CD4-positive, alpha-beta T cell treated with Interleukin-17A for 4 hours (primary cell): ENCODE measurements at places on chromosomes 12 and 14.

GRCh38 chr12:109116611-109116949, 193 bp downstream of the ACACB start:
- no peak for DNase-seq

- no peak for DNase-seq
Observed at GRCh38 chr14:33709283-33709682, 241.6 kb downstream of the EGLN3 start.

DNA sequence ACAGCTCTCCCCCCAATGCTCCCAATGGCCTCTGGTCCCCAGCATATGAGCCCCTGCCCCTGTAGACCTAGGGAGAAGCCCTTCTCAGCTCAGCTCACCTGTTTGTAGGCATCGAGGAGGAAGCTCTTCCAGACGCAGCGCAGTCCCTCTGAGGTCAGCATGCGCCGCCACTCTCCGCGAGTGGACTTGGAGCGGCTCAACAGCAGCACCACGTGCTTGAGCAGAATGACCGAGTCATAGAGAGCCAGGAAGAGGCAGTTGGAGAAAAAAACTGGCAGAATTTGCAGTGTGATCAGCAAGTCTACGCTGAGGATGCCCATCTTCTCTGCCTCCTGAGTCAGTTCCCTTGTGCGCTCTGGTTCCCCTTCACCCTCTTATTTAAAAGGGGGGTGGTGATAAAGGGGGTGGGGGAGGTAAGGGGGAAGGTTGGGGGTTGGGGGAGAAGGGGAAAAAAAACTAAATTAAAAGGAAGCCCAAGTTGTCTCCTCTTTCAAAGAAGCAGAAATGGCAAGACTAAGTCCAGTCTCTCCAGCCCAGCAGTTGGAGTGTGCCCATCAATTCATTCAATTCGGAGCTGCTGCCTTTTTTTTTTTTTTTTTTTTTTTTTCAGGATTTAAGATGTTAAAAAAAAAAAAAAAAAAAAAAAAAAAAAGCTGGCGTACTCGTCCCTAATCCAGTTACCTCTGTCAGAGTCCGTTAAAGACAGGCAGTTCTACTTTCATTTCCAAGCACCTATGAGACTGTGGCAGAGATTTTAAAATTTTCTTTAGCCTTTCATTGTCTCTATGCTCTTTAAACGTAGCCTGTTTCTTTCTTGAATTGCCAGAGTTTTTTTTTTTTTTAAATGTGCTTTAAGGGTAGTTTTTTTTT, at the start of gene DIO2:
Gene DIO2, minus strand, starts transcription at position 352 of the 870 bp plus-strand sequence. Its CDS starts 32 bp downstream, at position 320.
- no peak for DNase-seq

DNA sequence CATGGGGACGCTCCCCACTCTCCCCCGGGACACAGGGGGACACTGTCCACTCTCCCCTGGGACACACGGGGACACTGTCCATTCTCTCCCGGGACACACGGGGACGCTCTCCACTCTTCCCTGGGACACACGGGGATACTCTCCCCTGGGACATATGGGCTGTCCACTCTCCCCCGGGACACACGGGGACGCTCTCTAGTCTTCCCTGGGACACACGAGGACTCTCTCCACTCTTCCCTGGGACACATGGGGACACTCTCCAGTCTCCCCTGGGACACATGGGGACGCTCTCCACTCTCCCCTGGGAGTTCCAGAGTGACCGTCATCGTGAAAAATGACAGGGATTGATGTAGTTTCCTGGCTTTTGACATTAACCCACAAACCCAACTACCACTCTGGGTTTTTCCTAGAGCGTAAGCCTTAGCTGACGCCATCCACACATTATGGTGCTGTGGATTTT, 3.0 kb upstream of the P2RX2 start:
- no peak for DNase-seq

- no peak for DNase-seq
Observed at GRCh38 chr14:36773136-36773540, 111.5 kb downstream of the PAX9 start.

DNA sequence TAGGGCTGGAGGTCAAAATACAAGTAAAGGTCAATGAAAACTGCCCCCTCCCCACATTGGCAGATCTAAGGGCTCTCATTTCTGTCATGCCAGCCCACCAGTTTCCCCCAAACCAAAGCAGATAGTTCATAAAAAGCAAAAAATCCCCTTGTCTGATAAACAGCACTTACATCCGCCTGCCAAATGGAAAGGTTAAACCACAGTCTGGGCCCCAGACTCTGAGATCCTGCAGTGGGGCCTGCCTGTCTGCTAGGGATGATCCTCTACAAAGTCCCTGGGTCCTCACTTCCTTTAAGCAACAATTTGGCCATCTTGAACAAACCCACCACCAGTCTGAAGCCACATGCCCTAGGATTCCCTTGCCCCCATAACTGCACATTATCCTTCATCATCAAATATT, 9.7 kb upstream of the RPS26 start:
- peak; percentile 51 for DNase-seq

DNA sequence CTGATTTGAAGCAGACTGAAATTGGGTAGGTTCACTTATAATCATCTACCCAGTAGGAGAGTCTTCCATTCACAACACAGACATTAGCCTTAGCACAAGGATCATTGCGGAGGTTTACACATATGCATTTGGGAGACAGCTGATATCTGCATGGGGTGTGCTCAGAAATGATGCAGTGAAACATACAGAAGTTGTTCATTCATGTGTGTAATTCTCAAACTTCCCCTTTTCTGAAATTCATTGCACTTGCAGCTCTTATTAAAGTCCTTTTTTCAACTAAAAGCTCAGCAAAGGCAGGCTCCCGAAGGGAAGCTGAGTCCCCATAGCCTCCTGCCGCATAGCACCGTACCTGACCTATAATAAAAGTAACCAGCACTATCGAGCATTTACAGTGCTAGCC, 218.3 kb upstream of the CRY1 start:
- DNase-seq, result no peak

DNA sequence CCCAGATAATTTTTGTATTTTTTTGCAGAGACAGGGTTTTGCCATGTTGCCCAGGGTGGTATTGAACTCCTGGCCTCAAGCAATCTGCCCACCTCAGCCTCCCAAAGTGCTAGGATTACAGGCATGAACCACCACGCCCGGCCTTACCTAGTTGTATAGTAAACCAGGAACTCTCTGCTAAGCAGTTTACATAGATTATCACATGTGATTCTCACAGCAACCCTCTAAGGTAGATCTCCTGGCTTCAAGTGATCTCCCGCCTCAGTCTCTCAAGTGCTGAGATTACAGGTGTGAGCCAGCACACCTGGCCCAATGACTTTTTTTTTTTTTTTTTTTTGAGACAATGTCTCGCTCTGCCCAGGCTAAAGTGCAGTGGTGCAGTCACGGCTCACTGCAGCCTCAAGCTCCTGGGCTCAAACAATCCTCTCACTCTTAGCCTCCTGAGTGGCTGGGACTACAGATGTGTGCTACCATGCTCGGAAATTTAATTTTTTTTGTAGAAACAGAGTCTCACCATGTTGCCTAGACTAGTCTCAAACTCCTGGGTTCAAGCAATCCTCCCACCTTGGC, 26.0 kb upstream of the ATP2A2 start:
- no peak for DNase-seq

DNA sequence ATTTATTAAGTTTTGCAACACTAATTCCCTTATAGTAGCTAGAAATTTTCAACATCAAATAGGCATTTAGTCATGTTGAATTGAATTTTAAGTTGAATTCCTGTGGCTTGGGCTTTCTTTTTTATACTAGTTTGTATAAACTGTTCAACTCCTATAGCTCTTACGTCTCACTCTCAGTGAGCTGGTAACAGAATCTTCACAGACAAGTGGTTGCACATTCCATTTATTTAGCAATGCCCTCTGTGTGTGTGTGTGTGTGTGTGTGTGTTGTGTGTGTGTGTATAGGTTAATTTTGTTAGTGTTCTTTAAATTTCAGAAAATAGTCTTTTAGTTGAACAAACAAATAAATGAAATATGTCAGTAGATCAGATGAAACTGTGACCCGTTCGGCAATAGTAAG, 425.0 kb downstream of the NPAS3 start:
- no peak for DNase-seq

DNA sequence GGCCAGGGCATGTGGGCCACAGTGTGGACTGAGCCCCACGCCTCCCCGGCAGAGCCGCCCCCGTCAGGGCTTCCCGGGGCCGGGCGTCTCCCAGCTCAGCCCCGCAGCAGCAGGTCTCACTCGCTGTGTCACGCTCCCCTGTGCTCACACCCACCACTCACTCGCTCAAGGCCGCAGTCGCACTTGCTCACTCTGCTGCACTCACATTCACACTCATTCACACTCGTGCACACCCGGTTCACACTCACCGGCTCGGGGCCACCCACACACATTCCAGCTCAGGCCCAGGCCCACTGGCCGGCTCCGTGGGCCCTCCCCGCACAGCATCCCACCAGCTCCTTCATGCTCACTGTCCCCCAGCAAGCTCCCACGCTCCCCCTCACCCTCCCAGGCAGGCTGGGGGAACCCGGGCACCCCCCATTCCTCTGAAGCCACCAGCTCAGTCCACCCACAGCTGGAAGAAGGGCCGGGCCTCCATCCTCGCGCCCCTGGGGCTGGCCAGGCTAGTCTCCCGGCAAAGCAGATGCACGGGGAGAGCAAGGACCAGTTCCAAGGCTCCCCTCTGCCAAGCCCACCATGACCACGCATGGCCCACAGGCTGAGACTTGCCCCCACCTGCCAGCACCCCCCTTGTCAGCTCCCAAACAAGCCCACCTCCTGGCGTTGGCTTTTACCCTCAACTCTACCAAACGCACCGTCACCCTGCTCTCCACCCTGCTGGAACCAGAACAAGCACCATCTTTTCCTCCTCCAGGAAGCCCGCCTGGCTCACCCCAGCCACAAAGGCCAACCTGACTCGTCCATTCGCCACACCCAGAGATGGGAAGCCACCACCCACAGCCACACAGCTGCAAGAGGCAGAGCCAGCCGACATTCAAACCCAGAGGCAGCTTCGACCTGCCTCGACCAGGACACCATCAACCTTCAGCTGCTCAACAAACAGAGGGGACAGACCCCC, 28.0 kb downstream of the NCOR2 start:
- no peak for DNase-seq

GRCh38 chr12:9379023-9379742, 171.0 kb upstream of the PZP start:
- no peak for DNase-seq

DNA sequence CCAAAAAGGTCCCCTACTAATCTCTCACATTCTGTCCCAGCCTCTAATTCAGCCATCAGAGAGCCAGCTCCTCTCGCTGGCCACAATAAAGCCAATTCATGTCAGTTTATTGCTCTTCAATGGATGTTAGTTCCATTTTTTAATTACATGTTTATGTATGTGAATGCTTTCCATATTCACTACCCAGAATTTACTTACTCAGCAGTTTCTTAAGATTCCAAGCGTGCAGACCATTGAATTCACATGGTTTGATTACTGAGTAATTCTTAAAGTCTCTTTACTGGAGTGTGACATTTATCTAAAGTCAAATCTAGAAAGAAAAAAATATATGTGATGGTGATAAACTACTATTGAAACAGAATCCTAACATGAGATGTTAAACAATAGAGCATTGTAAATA, 102.2 kb downstream of the LLPH start:
- DNase-seq, result no peak

DNA sequence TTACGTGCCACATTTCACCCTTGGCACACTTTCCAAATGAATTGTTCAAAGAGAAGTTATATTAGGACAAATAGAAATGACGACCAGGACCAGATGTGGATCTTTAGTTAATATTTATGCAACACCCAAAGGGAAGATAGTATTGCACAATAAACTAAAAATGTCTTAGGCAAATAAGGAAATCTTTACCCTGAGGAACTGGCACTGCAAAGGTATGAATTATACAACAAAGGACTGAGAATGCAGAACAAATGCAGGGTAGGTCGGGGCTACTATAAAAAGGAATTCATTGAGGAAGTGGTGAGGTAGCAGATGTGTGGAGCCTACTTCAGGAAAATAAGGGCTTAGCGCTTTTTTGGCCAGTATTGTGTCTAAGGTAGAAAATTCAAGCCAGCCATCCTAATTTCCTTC, 3.9 kb upstream of the TMTC2 start:
- no peak for DNase-seq

- peak; percentile 59 for DNase-seq
Observed at GRCh38 chr12:49622501-49623141, 740 bp upstream of the PRPF40B start.

DNA sequence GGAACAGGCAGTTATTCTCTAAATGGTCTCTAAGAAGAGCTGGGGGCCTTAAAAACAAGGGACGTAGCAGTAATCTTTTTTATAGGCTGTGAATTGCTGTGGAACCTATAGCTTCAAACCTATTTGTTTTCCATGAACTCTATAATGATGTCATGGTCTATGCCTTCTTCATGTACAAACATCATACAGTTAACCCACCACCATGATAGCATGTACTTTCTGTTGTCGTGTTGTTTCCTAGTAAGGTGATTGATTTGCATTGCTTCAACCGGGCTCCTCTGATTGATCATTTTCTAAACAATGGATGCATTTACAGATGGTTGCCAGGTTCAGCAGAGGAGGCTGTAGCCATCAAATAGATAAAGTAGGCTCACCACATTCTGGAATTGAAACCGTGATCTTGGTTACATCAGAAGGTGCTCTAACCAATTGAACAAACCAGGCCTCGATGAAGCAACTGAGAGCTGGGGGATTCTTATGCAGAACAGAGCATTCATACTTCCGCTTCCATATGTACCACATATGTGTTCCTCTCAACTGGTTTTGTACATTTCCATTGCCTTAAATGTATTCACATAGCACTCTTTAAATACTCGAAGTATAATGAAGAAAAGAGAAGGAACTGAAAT, 25.6 kb upstream of the PCNX1 start:
- DNase-seq, result no peak

- no peak for DNase-seq
Observed at GRCh38 chr14:90406384-90406798, 9.6 kb downstream of the CALM1 start.

GRCh38 chr14:69632164-69632563, 20.8 kb downstream of the SUSD6 start:
- no peak for DNase-seq

GRCh38 chr12:90085494-90086274, 377.0 kb upstream of the ATP2B1 start:
- no peak for DNase-seq

- DNase-seq, result no peak
Observed at GRCh38 chr14:23729720-23730387, 93.7 kb downstream of the DHRS2 start.

- no peak for DNase-seq
Observed at GRCh38 chr12:15122344-15122743, 98.9 kb downstream of the RERG start.
